HuH-7.5 (cell line): ENCODE measurements at places on chromosomes 4 and X.

GRCh38 chrX:107935664-107936433 is 46.3 kb downstream of the TEX13B start:
- DNase-seq = no peak

- DNase-seq = no peak
Observed at GRCh38 chr4:125582302-125582701, 267.5 kb downstream of the FAT4 start.

GRCh38 chr4:14237911-14238310 is 610.4 kb upstream of the BOD1L1 start:
- no peak for DNase-seq

DNA sequence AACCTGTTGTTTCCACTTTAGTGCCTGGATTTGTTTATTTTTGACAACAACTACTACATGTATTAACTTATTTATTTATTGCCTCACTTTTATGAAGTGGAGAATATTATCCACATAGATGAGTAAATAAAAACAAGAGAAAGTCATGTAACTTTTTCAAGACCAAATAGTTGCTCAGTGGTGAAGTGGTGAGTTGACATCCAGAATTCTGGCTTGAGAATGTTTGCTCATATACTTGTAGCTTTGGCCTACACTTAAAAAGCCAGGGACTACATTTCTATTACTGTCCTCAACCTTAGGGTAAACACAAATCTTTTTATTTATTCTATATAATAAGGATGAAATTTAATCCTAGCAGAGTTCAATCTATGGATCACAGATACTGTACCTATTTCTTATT is 47.7 kb upstream of the GALNTL6 start:
- no peak for DNase-seq

GRCh38 chr4:103853627-103854026 is 133.8 kb upstream of the TACR3 start:
- no peak for DNase-seq

DNA sequence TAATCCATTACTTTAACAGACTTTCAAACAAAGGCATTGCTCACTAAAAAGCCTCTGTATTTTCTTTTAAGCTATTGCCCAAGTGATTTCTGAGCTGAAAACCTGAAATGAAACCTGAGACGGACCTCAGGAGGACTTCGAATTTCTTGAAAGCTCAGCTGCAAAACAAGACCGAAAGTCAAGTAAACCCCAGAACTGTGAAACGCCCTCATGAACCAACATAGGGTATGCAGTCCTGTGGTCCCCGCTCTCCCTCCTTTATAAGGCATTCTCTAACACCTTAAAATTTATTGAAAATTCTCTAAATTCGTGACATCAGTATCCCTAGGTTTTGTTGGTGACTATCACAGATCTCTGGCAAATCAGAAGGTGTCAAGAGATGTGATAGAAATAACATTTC is 91.8 kb downstream of the SHISA3 start:
- DNase-seq = no peak

- no peak for DNase-seq
Observed at GRCh38 chr4:84384801-84385200, 114.3 kb downstream of the NKX6-1 start.

GRCh38 chrX:134020910-134021309 is 35.5 kb upstream of the GPC3 start:
- no peak for DNase-seq

DNA sequence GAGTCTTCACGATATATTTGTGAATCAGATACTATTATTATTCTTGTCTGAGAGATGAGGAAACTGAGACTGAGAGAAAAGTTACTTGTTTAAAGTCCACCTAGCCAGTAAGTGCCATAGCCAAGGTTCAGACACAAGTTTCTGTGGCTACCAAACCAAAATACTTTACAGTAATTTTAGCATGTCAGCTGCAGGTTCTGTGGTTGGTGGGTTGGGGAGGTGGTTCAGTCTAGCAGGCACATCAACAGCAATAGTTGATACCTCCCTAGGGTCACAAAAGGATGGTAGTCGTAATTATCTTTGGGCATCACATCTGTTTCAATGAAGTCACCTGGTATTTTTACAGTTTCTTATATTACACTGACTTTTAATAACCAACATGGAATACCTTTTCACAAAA is 35.6 kb upstream of the EDA2R start:
- no peak for DNase-seq

- no peak for DNase-seq
Observed at GRCh38 chr4:105357258-105357980, 116.4 kb downstream of the PPA2 start.

GRCh38 chr4:75673959-75674328 is 733 bp upstream of the G3BP2 start:
- no peak for DNase-seq

GRCh38 chrX:10450229-10450958 is 170.0 kb downstream of the MID1 start:
- no peak for DNase-seq

GRCh38 chr4:177302371-177303100 is 7.1 kb upstream of the NEIL3 start:
- no peak for DNase-seq

DNA sequence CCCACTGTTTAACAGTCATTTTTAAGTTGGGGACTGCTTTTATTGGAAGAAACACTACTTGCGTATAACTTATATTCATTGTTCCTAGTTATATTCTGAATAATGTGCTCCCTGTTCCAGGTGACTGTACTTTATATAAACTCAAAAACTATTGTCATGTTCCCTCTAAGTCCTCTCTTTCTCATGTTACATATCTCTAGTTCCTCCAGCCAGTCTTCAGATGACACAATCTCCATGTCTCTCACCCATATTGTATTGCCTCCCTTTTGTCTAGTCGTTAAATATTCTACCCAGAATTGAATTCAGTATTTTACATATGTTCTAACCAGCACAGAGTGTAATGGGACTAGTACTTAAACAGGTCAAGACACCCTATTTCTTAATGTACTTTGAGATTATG is 5.3 kb downstream of the VAMP7 start:
- DNase-seq = no peak

DNA sequence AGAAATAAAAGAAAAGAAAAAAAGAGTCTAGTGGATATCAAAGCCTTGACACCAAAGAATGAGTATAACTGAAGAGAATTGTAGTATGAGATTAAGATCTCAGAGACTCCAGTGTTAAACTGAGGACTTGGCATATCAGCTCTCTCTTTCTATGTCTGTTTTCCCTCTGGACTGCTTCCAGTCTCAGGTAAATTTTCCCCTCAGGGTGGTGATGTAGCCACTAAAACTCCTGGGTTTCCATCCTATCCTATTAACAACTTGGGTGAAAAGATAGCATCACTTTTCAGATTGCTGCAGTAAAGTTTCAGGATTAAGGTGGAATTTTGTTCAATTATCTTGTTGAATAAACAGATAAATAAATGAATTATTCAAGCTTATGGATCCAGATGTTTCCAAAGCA is 85.7 kb downstream of the ATP10D start:
- no peak for DNase-seq

GRCh38 chr4:20264688-20265087 is 13.0 kb downstream of the SLIT2 start:
- no peak for DNase-seq

DNA sequence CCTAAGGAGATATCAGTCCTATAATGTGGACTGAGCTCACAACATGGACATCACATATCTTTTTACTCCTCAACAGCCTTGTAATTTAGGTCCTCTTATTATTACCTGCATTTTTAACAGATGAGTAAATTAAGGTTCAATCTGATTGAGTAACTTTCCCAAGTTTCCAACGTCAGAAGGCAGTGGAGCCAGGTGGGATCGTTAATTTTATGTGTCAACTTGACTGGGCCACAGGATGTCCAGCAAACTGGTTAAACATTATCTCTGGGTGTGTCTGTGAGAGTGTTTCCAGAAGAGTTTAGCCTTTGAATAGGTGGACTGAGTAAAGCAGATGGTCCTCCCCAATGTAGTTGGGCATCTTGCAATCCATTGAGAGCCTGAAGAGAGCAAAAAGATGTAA is 59.0 kb upstream of the SLIT2 start:
- DNase-seq = no peak

DNA sequence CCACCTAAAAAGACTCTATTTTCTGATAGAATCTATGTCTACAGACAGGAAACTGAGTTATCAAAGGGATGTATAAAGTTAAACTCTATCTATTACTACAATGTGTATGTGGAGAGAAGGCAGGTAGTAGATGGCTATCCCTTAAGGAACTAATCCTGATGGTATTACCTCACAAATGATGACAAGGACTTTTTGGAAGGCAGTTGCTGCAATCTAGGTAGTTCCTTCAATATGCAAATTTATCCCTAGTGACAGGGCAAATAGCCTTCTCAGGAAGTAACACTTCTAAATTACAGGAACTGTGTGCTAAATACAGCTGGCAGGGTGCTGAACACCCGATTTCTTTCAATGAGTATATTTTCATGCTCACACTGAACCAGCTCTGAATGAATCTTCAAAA is 177.4 kb downstream of the COL25A1 start:
- no peak for DNase-seq

DNA sequence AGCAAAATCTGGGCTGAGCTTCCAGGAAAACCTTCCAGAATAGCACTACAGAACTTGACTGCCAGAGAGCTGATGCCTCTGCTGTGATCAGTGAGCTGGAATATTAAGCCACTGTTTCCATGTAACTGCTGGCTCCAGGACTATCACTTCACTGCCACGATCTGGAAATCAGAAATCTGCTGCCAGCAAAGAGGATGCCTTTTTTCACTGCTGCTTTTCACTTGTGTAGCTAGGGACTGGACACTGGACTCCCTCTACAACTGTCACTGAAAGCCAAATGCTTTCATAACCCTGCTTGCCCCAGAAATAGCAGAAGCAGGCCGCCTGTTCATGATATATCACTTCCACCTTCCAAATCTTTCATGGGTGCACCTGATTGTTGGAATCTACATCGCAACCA is 9.4 kb upstream of the AP1S2 start:
- no peak for DNase-seq

GRCh38 chr4:24322511-24322910 is 261.8 kb downstream of the DHX15 start:
- no peak for DNase-seq

GRCh38 chrX:134256684-134257083 is 19.7 kb downstream of the CCDC160 start:
- DNase-seq = no peak
